ENCODE measurements at places on chromosomes 13 and 19.

GRCh38 chr13:98476538-98476966 is 100.4 kb downstream of the STK24 start:
- peak; percentile 84 for DNase-seq

- DNase-seq = peak; percentile 71
Measured at GRCh38 chr13:42048684-42049453, 421 bp downstream of the DGKH start.

DNA sequence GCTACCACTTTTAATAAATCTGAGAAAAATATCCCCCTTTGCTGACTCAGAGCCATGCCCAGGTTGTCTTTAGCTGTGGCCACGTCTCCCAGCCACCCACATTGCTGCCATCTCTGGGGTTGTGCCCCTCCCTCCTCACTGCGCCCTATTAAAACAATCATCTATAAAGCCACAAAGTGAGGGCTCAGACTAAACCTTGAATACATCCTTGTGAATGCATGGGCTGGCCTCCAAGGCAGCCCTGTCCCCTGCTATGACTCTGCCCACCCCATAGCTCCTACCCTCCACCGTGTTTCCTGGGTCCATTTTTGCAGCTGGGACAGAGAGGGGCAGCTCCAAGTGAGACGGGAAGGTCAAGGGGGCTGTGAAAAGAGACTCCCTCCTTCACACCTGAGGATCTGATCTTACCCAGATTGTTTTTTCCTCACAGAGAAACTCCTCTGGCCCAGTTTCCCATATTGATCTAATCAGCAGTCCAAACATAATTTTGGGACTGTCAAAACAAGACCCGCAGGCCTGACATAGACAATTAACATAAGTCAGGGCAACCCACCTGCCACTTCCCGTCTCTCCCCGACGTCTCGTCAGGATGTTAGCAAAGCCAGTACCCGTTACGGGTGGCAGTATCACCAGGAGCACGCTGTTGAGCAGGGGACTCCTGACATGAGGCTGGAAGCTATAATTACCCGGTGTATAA is 199.0 kb downstream of the KATNAL1 start:
- DNase-seq = no peak

DNA sequence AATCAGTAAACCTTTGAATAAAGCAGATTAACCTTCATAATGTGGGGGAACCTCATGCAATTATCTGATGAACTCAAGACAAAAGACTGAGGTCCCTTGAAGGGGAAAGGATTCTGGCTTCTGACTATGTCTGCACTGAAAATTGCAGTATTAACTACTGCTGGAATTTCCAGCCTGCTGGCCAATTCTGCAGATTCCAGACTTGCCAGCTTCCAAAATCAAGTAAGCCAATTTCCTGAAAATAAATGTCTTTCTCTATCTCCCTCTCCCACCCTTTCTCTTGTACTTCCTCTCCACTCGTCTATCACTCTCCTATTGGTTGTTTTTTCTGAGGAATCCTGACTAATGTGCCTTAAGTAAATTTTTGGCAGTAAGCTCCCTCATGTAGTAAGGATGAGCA is 1479.9 kb upstream of the PRR20A start:
- DNase-seq = no peak
